ENCODE measurements at places on chromosomes 16 and 17.
A peak's percentile ranks its signal among the peaks of the same experiment; 100 is the strongest.

GRCh38 chr17:35726127-35726952, 5.1 kb upstream of the RASL10B start:
- DNase-seq = peak; percentile 67

DNA sequence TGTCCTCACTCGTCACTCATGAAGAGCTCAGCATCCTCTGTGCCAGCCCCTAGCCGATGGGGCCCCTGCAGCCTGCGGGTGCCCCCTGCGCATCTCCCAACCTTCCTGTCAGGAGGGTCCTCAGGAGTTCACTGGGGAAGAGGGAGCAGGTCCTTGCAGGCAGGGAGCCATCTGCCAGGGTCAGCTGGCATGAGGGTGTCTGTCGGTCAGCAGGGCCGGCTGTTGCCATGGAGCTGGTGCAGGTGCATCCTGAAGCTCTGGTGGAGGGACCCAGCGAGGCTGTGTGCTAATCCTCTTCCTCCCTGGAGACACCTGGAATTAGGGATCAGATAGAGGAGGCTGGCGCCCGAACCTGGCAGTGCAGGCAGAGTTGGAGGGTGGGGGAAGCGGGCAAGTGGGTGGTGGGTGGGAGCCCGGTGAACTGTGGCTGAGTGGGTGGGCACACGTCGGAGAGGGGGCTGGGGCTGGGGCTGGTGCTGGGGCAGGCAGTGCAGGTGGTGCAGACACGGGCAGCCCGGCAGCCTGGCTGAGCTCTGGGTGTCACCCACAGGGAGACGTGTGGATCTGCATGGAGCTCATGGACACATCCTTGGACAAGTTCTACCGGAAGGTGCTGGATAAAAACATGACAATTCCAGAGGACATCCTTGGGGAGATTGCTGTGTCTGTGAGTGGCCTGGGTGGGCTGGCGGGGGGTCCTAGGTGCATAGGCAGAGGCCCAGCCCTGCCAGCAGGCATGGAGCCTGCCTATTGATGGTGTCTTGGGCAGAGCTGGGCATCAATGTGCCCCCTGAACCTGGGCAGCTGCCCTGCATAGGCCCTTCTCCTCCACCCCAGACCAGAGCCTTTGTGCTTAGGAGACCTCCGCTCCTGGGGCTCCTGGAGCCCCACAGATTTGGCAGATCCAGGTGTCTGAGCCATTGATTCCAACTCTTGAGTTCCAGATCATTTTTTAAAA, 17.4 kb downstream of the MAP2K3 start:
- DNase-seq = no peak

DNA sequence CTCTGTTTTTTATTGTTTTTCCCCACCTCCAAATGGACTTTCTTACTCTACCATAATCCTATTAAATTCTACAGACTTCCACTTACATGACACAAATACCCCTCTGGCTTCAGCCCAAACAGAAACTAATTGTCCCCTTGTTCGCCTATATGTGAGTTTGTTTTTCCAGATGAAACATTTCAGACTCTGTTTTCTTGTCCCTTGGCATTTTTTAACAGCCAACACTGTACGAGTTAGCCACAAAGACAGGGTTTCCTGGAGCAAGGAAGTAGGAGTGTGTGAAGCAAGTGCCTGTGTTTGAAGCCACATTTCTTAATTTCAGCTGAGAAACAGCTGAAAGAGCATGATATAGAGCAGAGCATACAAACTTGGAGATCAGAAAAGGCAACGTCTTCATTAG, 382.2 kb upstream of the CDH5 start:
- DNase-seq = no peak

- DNase-seq = no peak
Measured at GRCh38 chr17:50818921-50819657, 16.3 kb upstream of the WFIKKN2 start.

GRCh38 chr16:52554334-52554733, 7.4 kb upstream of the TOX3 start:
- no peak for DNase-seq

- DNase-seq = no peak
Measured at GRCh38 chr16:8565498-8565897, 24.8 kb downstream of the TMEM114 start.

- DNase-seq = peak; percentile 30
Measured at GRCh38 chr17:36858119-36859002, 78.9 kb upstream of the LHX1 start.

All from NCI-H2171 (cell line).